NCI-H1105 treated with DMSO at 0.1 percent for 48 hours (cell line): ENCODE measurements at places on chromosomes 11 and 22.

- no peak for DNase-seq
Measured at GRCh38 chr11:63918507-63919191, 1.7 kb upstream of the RCOR2 start.

GRCh38 chr22:37022483-37023337 lies 3.2 kb downstream of the MPST start:
- DNase-seq, result no peak

DNA sequence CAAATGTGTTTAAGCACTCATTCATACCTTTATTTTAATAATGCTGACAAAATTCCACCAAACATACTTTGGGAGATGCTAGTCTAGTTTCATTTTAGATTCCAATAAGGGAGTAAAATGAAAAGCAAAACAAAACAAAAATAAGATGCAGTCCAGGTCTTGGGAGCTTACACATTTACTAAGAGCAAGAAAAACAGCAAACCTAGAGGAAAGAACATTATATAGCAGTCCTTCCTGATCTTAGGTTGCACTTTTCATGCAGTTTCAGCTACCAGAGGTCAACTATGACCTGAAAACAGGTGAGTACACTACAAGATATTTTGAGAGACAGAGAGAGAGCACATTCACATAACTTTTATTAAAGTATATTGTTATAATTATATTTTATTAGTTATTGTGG lies 1100.9 kb downstream of the DLG2 start:
- DNase-seq, result no peak

GRCh38 chr11:92297567-92298553 lies 73.2 kb downstream of the FAT3 start:
- DNase-seq, result no peak

DNA sequence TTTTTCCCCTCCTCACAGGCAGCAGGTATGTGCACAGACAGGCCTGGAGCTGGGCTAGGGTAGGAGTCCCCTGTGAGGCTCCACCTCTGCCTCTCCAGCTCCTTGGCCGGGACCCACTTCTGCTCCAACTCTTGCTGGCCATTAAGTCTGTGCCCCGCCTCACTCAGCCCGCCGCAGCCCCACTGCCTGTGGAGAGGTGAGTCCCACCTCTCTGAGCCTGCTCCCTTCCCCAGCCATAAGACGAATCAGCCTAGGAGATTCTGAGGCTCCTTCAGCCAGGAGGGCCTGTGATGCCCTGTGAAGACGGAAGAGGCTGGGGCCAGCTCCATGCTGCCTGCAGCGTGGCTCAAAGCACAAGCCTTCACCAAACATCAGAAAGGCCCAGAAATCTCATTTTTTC lies 23.0 kb downstream of the TSKU start:
- no peak for DNase-seq

- DNase-seq, result no peak
Measured at GRCh38 chr11:46235777-46236688, 41.4 kb upstream of the CREB3L1 start.
